ENCODE measurements at places on chromosomes 6 and 20.

- no peak for DNase-seq
These were observed 13.3 kb downstream of the NFATC2 start for GRCh38 chr20:51529081-51529681.

GRCh38 chr20:44716309-44717106, 1.3 kb downstream of the CCN5 start:
- DNase-seq = no peak

- DNase-seq = no peak
These were observed 613.2 kb upstream of the FLRT3 start for GRCh38 chr20:14950633-14951032.

DNA sequence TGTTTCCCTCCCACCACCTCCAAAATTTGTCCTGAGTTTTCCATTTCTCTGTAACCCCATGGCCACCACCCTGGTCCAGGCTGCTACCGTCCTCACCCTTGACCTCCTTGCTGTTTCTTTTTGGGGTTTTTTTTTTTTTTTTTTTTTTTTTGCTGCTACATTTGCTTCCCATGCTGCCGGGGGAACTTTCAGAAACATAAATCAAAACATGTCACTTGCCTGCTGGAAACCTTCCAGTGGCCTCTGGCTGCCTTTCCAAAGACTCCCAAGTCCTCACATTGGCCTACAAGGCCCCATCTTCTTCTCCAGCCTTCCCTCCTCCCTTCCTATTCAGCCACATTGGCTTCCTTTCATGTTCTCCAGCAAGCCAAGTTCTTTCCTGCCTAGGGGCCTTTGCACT, 50.4 kb upstream of the PTGIS start:
- DNase-seq = no peak

- DNase-seq = no peak
These were observed 144.8 kb downstream of the TBC1D7 start for GRCh38 chr6:13183415-13184088.

GRCh38 chr6:85404564-85405174, 45.2 kb upstream of the NT5E start:
- no peak for DNase-seq

- DNase-seq = no peak
These were observed 7.2 kb upstream of the CHMP4B start for GRCh38 chr20:33803921-33804337.

GRCh38 chr20:37850724-37851355, 52.1 kb upstream of the VSTM2L start:
- no peak for DNase-seq

GRCh38 chr6:52233975-52234823, 10.1 kb downstream of the IL17F start:
- no peak for DNase-seq

- peak; percentile 14 for DNase-seq
These were observed 30.9 kb downstream of the ANGPT4 start for GRCh38 chr20:884983-885952.

- DNase-seq = no peak
These were observed 13.2 kb upstream of the FRK start for GRCh38 chr6:116073765-116074440.

GRCh38 chr20:59160389-59161115, 3.1 kb upstream of the ZNF831 start:
- peak; percentile 52 for DNase-seq

GRCh38 chr6:53124131-53124800, 24.4 kb downstream of the GCM1 start:
- no peak for DNase-seq

GRCh38 chr20:33337119-33337518, 54.1 kb downstream of the BPIFB1 start:
- DNase-seq = no peak

Data from CD4-positive, alpha-beta T cell treated with Interferon alpha-2 for 1 hour (primary cell).